Fibroblast of gingiva (primary cell): ENCODE measurements at places on chromosomes 1 and 21.

- DNase-seq: no peak
These were observed 625.8 kb upstream of the ADGRL2 start for GRCh38 chr1:81174811-81175476.

GRCh38 chr1:109823543-109824348, 60.0 kb upstream of the EPS8L3 start:
- DNase-seq: peak; percentile 74

- DNase-seq: no peak
These were observed 10.1 kb upstream of the NTPCR start for GRCh38 chr1:232940262-232940661.

GRCh38 chr1:36520056-36520455, 37.3 kb upstream of the CSF3R start:
- no peak for DNase-seq

DNA sequence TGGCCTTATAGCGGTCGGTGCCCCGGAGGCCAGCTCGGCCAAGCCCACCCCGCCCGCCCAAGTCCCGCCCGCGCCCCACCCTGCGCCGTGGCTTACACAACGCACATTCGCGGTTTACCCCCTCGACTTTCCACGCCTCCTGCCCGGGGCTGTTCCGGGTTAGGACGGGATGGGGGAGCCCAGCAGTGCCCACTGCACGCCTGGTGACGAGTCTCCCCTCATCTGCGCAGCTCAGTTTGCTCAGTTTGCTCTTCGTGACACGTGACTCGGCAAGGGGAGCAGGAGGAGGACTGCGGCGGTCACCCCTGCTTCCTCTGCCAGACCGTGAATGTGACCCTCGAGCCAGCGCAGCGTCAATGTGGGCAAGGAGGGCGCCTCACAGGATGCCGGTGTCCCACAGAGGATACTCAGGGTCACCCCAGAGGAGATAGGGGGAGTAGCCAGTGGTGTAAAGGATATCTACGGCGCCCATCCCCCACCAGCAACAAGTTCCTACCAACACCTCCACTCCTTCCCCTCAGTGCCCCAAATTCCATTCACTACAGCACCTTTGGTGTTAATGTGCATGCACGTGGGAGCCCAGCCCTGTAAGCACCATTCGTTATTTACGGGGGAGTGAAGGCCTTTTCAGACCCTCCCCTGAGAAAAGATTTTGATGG, 350 bp upstream of the S100A6 start:
- DNase-seq: peak; percentile 94

DNA sequence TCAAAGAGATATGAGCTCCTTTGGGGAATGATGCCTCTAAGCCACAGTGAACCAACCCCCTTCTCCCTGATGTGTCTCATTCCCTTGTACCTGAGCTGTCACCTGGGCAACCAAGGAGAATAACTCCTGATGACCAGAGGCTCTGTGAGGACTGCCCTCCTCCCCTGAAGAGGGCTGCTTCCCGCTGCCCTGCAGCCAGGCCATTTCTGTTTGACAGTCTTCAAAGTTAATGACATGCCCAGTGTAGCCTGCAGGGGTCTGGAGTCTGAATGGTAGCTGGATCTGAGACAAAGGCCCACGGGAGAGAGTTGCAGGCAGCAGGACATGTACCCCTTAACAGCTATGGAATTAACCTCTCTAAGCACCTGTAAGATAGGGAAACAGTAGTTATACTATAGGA, 3.4 kb upstream of the SLFNL1 start:
- no peak for DNase-seq

DNA sequence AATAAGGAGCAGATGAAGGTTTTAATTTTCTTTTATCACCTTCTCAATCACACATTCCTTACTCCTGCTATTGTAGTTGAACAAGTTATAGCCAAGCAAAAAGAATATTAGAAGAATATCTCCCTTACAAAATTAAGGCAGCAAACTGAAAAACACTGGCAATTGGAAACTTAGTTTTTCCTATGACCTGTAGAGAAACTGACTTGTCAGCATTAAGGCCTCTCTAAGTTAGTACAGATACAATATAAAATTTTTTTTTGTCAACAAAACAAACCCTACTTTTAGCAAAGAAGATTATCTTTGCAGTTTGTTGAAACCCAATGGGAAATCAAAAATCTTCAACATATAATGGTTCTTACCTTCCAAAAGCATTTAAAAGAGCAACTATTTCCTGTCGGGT, 61.3 kb downstream of the ERO1B start:
- no peak for DNase-seq

DNA sequence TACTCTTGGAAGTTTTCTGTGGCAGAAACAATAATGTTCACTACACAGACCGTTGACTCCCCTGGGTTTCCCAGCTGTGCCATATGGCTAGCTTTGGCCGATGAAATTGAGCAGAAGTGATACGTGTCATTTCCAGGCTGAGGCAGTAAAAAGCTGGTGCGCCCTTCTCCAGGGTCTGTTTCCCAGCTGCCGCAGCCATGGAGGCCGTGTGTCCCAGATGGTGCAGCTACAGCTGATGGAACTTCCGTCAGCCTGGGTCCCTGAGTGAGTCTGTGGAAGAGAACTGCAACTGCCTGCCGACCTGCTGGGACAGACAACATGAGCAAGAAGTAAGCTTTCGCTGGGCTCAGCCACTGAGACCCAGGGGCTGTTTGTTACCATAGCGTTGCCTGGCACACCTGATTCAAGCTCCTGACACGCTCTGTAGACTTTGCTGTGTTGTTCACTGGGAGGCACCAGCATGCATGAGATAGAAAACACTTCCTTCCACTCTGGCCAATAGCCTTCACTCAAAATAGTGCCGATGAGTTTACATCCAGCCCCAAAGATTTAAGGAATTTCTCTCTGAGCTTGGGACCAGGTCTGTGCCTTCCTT, 116.3 kb upstream of the SLC25A33 start:
- no peak for DNase-seq

- no peak for DNase-seq
These were observed 26.7 kb upstream of the DIP2A start for GRCh38 chr21:46431884-46432488.

GRCh38 chr1:38746941-38747600, 112.5 kb downstream of the RRAGC start:
- DNase-seq: no peak

- DNase-seq: no peak
These were observed 22.3 kb upstream of the AGO1 start for GRCh38 chr1:35860696-35861095.

GRCh38 chr1:86998727-86999126, 84.3 kb downstream of the HS2ST1 start:
- DNase-seq: no peak

- DNase-seq: no peak
These were observed 104.6 kb downstream of the DIRAS3 start for GRCh38 chr1:67945733-67946374.

DNA sequence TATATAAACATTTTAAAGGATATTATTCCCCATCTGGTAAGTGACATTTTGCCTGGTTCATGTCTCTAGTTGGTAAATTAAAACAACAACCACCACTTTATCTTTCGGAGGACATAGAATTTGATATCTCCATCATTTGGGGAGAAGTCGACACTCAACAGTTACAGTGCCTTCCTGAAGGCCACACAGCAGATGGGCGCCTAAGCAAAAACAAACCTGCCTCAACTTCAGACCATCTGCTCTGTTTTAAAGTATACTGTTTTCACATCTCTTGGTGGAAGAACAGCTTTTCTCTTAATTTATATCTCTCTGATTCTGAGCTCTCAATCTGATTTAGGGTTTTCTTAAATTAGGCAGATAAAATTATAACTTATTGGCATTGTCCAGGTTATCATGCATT, 282.2 kb downstream of the RYR2 start:
- DNase-seq: no peak

DNA sequence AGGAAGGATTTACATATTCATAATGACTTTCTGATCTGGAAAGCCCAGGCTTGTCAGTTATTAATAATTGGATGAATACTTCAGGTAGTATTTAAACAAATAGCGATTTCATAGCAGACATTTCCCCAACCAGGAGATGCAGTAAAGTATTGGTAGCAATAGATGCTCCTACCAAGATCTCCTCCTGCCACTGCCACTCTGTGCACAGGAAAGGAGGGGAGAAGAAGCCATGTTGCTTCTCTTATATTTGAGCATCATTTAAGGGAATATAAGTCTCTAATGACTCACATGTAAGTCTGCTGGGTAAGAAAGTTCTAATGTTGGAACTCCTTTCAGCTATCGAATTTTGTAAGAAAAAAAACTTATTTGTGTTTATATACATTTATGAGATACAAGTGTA, 420 bp upstream of the IFI16 start:
- no peak for DNase-seq

- DNase-seq: no peak
These were observed 36.3 kb upstream of the SUCO start for GRCh38 chr1:172496678-172497077.

DNA sequence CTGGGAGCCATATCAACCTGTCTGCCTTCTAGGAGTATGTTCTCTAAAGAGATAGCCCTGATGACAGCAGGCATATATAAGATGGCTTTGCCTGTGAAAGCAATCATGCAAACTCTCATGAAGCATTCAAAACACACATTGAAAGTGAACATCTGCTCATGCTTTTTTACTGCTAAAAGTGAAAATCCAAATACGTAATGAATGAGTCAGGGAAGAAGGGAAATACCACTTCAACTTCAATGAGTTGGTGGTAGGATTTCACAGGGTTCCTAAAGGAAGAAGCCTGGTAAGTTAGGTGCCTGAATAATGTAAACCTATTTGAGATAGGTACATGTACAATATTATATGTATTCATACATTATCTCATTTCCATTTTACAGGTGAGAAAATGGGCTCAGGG, 50.5 kb upstream of the SLFNL1 start:
- DNase-seq: no peak

DNA sequence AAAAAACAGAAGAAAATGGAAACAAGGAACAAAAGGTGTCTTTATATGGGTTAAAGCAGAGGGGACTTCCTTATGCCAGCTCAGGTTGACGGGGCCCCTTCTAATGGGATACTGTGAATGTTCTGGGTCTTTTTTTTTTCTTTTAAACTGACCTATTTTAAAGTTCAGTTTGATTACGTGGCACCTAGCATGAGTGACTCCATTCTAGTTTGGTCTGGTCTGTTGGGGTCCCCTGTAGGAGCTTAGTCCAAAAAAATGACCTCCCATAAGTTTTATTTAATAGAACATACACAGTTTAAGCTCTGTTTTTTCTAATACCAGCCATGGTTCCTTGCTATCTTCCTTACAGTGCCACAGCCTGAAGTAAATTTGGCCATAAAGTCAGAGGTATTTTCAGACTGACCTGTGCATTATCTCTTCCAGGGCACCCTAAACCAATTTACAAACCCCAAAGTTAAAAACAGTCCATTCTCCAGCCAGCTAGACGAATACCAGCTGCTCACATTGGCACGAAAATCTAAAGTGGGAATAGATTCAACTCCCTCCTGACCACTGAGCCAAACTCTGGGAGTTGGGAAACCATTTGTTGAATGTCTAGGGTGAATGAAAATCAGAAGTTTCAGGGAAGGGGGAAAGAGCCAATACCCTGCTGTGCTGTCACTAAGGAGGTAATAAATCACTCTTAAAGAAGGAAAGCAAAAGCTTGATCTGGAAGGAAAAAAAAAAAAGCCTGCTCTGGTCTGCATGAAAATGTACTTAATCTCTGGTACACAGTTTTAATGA, 42.4 kb downstream of the AKNAD1 start:
- peak; percentile 62 for DNase-seq

- DNase-seq: no peak
These were observed 118.8 kb upstream of the PALMD start for GRCh38 chr1:99527078-99527477.

DNA sequence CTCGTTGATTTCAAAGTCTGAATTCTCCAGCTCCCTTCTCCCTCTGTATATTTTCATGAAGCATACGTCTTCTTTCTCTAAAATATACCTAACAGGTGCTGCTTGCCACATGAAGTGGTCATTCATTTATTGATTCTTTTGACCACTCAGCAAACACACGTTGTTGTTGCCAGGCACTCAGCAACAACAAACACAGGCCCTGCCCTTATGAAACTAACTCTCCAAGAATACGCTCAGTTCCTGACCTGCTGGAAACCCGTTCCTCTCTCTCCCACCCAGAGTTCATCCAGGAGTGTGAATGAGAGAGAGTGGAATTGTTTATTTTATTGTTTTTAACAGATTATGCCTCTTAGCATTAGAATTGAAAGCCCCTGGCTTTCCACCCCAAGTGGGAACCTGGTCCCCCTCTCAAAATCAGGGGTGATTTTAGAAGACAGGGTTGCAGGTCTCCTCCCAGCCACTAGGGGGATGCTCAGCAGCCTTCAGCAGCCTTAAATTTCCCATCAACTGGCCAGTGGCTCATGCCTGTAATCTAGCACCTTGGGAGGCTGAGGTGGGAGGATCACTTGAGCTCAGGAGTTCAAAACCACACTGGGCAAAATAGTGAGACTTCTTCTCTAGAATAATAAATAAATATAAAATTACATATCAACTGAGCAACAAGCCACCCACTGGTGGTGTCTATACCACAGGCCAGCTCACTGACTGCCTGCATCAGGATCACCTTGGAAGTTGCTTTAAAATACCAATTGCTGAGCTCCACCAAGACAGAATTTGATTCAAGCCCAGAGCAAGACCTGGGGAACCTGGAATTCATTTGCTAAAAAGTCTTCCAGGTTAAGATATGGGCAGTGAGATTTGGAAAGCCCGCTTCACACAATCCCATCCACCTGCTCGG, 181.0 kb upstream of the KLHDC7A start:
- no peak for DNase-seq

- DNase-seq: no peak
These were observed 26.4 kb downstream of the CD48 start for GRCh38 chr1:160685266-160685665.

GRCh38 chr21:44267655-44268142, 6.0 kb upstream of the DNMT3L start:
- no peak for DNase-seq

DNA sequence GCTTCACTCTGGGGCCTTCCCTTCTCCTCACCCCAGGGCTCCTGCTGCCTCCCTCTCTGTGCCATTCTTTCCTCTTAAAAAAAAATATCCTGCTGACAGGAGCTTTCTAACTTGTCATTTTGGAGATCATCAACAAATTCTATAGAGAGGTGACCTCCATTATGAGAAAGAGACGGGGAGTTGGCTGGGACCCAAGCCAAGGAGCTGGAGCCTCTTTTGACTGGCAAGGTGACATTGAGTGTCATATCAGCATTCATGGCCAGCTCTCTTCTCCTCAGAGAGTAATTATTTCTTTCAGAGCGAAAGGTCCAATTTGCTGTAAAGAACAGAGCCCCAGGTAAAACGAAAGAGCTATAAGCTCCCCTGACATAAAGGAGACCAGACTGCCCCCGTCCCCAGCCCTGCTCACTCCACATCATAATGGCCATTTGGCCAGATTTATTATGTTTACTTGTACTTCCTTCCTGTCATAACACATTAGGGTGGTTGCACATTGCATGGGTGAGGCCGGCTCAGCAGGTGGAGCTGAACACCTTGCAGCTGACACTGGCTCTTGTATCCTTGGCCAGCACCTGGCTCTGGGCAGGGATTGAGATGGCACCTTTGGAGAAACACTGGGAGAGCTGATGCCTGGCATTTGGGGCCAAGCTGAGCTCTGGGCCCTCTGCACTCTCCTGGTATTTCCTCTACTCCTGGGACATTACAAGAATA, 404.0 kb upstream of the VAMP3 start:
- DNase-seq: no peak

GRCh38 chr1:67713057-67713846, 28.3 kb downstream of the GADD45A start:
- DNase-seq: peak; percentile 65

GRCh38 chr1:172499636-172500141, 33.3 kb upstream of the SUCO start:
- DNase-seq: no peak
